ENCODE measurements at places on chromosomes 11 and 22.

DNA sequence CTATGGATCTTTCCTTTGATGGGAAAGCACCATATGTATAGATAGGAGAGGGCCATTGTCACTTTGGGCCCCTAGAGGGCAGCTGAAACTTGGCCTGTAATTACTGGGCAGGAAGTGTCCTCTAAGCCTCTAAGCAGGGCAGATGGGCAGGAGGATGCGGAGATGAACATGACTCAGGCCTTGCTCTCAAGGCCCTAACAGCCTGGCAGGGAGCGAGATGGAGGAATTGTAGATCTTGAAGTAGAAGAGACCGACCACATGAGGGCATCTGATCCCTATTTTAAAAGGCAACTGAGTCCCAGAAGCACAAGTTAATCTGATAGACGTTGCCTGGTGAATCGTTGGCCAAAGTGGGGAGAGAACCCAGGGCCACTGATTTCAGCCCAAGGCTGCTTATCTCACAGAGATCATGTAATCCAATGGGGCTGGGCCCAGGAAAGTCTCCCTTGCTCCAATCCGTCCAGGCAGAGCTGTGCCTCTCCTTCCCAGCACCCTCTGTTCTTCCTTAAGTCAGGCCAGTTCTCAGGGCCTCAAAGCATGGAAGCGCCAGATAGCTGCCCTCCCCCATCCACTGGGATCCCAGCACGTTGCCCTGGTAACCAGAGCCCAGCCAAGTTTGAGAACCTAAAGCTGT lies 2.5 kb upstream of the SEPTIN3 start:
- no peak for DNase-seq

- no peak for DNase-seq
Observed at GRCh38 chr11:112400476-112401014, 139.9 kb upstream of the PLET1 start.

GRCh38 chr22:29251265-29251664 lies 16.5 kb downstream of the RHBDD3 start:
- no peak for DNase-seq

DNA sequence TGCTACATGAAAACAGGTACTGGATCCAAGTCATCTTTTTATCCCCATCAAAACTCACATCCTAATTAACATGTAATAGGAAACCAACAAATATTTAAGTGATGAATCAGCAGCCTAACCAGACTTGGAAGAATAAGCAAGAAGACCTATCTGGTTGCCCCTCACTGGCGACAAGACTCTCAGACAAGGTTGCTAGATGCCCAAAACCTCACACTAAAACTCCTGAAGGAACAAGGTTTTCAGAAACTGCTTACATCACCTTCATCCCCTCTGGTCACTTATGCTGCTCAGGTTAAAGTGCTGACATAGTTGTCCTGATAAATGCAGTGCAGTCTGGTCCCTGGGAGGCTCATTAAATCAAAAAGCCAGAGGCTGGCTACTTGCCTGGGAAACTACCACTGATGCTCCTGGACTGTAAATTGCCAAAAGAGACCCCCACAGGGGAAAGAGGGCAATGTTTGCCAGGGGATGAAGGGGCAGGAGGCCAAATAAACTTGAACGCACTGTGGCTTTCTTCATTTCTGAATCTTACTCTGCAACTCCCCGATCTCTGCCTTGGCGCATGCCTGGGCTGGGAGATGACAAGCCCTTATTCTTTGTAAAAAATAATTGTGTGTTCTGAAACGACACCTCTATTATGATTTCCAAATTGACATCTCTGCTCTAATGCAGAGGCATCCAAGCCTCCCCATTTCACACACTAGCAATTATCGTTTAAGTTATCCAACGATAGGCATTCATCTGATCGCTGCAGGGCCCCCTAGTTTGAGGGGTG lies 72.7 kb downstream of the AMBRA1 start:
- no peak for DNase-seq

- no peak for DNase-seq
Observed at GRCh38 chr22:35154937-35155387, 89.0 kb downstream of the ISX start.

- peak; percentile 80 for DNase-seq
Observed at GRCh38 chr11:58927393-58928106, 11.7 kb upstream of the GLYATL1 start.
